ENCODE measurements at places on chromosomes 4 and X.

GRCh38 chr4:169070071-169070894 is 60.2 kb upstream of the CBR4 start:
- DNase-seq = no peak

GRCh38 chrX:119617517-119618164 is 11.4 kb upstream of the NKRF start:
- no peak for DNase-seq

- DNase-seq = no peak
Observed at GRCh38 chr4:167196344-167197012, 37.8 kb downstream of the SPOCK3 start.

DNA sequence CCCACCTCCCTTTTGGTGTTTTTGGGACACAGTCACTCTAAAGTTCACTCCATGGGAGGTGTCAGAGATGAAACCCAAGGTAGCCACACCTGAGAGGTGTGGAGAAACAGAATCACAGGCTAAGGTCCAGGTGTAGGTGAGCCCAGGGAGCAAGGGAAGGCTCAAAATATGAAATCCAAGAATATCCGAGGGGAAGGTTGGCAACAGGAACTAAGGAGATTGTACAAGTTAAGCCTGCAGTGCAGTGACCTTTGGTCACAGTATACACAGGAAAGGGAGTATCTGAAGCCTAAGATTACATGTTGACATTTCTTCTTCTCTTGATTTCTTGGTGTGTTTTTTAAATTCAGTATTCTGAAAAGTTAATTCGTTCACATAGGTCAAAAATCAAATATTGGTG is 46.5 kb downstream of the PHF8 start:
- DNase-seq = no peak

All from anterior cingulate cortex (tissue), 58 donors.